ENCODE measurements at places on chromosomes 16 and 17.

GRCh38 chr17:57662041-57662440 is 83.1 kb downstream of the CCDC182 start:
- DNase-seq, result no peak

DNA sequence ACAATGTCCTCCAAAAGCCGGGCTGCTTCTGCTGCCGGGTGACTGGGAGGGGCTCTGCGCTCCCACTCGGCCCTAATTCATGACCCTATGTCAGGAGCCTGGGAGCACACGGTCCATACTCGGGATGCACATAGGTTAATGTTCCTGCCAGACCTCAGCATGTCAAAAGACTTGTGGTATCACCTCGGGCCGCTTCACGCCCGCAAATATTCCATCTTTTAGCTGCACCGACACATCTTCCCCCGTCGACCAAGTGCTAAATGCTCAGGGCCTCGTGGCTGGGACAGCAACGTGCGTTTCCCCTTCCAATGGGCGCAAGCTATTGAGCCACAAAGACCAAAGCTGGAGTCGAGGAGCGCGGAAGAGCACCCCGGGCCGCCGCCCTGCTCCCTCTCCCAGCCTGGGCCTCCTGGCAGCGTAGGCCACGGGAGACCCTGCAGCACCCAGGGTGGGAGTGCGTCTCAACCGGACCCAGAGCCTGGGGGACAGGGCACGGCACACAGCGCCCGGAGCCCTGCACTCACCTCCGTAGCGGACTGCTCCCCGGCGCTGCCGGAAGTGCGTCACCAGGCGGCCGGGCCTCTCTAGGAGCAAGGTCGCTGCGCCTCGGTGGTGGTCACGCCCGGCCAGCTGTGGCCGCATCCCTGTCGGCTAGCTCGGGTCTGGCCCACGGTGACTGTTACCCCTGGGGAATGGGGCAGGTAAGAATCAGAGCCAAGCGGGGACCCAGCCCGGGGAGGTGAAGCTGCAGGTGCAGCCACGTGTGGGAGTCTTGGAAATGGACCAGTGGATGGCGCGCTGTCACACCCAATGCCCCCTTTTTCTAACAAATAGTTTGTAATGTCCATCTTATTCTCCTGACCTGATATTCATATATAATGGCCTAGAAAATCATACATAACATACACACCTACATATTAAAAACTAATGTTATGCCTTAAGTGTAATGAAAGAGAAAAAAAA is at the start of gene ZNF23:
ZNF23 (minus strand) TSS at position 562 of the 963 bp plus-strand sequence. CDS start 5,451 bp downstream, outside the sequence.
- DNase-seq, result peak; percentile 76

GRCh38 chr17:40103688-40104087 is 3.3 kb upstream of the NR1D1 start:
- DNase-seq, result no peak

GRCh38 chr16:62832214-62832613 is 796.0 kb upstream of the CDH8 start:
- no peak for DNase-seq

DNA sequence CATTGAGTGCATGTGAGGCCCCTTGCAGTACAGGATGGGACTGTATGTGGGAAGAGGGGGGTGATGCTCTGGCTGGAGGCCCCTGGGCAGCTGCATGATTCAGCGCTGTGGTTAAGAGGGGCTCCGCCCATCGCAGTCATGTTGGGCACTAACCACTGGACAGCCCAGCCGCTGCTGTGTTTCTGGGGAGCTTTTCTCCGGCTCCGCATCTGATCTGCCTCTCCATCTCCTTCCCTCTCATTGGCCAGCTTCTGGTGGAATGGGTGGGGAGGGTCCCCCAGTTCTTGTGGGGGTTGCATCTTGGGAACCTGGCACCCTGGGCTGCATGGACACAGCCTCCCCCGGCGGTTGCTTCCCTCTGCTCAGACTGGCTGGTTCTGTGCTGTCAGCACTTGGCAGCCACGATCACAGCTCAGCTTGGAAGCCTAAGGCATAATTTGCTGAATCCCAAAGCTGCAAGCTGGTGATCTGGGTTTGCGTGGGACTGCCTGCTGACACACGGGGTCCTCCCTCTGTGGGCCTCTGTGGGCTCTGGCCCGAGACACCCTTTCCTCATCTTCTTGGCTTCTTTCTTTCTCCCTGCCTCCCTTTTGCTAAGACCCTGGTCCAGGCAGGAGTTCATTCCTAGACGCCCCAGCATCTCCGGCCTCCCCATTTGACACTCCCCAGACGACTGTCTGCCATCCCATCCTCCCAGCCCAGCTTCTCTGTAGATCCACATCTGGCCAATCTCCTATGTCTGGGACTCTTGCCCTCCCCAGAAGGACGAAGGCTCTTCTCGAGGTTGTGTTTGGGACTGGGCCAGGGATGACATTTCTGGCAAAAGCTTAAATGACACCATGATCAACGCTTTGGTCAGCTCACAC is 168.3 kb downstream of the SEC14L1 start:
- no peak for DNase-seq

Data from endothelial cell of umbilical vein (primary cell).